T-helper 17 cell (primary cell): ENCODE measurements at places on chromosomes 1 and 21.

GRCh38 chr1:9035226-9035625 is 9.0 kb upstream of the SLC2A7 start:
- DNase-seq: no peak

DNA sequence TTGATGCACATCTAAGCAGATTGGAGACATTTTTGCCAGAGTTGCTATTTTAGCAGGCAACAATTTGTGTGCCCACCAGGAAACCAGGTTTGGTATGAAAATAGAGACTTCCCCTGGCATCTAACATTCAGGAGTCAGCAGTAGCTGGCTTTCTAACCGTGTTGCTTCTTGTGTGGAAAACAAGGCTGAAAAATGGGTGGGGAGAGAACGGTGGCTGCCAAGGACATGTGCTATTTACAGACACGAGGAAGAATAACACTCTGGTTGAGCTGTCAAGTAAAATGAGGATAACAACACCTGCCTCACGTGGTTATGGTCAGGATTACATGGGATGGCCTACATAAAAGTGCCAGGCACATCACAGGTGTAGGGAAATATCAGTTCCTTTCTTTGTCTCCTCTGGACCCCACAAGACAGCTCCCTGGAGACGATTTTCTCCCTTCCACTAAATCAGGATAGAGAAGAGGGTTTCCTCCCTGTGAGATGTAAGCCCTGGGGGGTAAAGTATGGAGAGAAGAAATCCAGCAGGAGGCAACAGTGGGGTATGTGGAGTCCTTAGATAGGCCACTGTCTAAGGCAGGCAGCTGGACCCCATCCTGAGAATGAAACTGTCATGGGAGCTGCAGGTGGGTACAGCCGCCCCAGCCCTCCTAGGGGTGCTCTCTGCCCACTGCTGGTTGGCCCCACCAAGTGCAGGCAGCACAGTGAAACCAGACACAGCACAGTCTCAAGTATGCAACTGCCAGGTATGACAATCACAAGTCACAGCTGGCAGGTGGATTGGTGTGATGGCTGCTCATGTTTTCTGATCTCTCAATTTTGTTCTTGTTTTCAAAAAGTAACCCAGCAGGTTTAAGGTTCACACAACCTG is 80.3 kb downstream of the TENT5C start:
- no peak for DNase-seq

GRCh38 chr1:18005238-18005637 is 102.4 kb upstream of the IGSF21 start:
- DNase-seq: no peak

DNA sequence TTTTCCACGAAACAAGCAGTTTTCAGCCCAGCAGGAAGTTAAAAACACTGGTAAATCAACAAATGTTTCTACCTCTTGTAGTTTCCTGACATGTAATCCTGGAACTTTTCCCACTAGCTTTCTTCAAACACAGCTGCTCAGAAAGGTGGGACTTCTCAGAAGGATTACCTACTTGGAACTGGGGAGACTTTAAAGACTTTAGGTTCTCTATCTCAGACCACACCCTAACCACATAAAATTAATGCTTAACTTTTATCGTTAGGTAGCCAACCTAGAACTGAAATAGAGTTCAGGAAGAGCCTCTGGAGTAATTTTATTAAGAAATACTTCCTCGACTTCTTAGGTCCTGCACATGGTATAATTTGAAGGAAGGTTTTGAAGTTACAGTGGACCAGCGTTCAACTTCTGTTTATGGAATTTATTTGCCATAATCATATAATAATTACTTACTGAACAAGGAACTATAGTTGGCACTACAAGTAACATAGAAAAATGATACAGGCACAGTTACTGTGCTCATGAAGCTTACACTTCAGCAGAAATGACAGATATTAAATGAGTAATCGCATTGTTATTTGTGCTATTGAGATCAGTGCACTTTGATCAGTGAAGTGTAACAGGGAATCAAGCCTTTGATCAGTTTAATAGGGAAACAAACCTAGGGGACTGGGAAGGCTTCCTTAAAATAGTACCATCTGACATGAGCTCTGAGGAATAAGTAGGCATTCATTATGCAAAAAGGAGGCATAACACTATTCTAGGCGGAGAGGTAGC is at the start of gene BCL2L15:
BCL2L15 (minus strand) TSS at position 180 of the 774 bp plus-strand sequence. CDS start 206 bp downstream, outside the sequence.
- DNase-seq: no peak

- DNase-seq: no peak
These were observed 19.6 kb downstream of the LPAR3 start for GRCh38 chr1:84873366-84873765.

DNA sequence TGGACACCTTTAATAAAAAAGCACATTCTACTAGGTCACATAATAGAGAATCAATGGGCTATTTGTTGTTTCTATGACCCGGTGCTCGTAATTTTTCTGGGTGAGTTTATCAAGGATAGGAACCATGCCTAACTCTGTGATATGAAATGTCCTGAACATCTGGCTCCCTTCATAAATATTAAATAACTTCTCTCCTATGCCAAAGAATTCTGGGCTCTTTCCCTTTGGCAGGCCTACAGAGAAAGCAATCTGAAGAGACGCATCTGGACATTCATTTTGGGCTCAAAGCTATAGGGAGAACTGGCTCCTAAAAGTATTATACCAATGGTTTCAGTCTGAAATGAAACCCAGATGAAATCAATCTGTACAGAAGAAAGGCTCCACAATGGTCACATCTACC is 38.8 kb upstream of the ANGPTL7 start:
- DNase-seq: no peak

DNA sequence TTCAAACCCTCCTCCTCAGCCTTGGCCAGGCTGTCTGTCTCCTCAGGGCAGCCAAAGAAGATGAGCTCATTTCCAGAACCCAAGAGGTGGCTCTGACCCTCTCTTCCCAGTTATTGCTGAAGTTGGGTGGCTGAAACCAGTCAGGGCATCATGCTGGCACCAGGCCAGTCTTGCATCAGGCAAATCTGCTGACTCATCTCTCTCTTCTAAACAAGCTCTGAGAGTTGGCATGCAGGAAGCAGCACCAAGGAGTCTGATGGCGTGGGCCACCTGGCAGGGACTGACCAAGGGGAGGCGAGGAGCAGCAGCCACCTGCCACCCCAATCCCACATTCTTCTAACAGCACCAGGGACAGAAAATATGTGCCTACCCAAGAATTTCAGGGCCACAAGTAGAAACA is 104.8 kb upstream of the ATP1A1 start:
- DNase-seq: no peak

- no peak for DNase-seq
These were observed 38.3 kb downstream of the OLFML2B start for GRCh38 chr1:161985301-161985822.
